Left forelimb (tissue), 1 donor: ENCODE measurements at places on chromosomes 1 and 21.

- no peak for DNase-seq
Observed at GRCh38 chr1:150683914-150684313, 13.0 kb downstream of the GOLPH3L start.

DNA sequence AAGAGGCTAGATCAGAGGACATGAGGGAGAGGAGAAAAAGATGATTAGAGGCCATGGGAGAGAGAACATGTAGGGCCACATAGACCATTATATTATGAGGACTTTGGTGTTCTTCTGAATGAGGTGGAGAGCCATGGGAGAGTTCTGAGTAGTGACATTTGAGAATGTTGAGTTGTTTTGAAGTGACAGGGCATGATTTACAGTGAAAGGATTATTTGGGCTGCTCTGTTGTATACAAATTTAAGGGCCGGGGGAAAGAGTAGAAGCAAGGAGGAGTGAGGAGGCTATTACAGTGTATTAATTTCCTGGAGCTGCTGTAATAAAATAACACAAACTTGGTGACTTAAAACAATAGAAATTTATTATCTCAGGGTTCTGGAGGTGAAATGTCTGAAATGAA, 102.5 kb upstream of the RGS4 start:
- DNase-seq: no peak

- DNase-seq: no peak
Observed at GRCh38 chr1:12279728-12280464, 50.1 kb downstream of the VPS13D start.

DNA sequence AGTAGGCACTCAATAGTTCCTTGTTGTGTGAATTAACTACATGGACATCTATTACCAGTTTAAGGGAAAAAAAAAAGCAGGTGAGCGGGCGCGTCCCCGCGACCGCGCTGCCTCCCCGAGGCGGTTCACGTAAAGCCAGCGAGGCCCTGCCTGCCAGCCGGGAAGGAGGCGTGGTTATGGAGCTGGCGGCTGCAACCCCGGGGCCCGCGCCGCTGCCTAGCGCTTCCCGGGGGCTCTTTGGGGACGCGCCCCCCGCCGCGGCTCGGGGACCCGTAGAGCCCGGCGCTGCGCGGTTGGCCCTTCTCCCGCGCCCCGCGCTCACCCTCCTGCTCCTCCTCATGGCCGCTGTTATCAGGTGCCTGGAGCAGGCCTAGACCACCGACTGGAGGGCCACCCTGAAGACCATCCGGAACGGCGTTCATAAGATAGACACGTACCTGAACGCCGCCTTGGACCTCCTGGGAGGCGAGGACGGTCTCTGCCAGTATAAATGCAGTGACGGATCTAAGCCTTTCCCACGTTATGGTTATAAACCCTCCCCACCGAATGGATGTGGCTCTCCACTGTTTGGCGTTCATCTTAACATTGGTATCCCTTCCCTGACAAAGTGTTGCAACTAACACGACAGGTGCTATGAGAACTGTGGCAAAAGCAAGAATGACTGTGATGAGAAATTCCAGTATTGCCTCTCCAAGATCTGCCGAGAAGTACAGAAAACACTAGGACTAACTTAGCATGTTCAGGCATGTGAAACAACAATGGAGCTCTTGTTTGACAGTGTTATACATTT, 2.6 kb upstream of the CC2D1B start:
- no peak for DNase-seq

- no peak for DNase-seq
Observed at GRCh38 chr21:39849014-39849655, 18.1 kb upstream of the PCP4 start.

DNA sequence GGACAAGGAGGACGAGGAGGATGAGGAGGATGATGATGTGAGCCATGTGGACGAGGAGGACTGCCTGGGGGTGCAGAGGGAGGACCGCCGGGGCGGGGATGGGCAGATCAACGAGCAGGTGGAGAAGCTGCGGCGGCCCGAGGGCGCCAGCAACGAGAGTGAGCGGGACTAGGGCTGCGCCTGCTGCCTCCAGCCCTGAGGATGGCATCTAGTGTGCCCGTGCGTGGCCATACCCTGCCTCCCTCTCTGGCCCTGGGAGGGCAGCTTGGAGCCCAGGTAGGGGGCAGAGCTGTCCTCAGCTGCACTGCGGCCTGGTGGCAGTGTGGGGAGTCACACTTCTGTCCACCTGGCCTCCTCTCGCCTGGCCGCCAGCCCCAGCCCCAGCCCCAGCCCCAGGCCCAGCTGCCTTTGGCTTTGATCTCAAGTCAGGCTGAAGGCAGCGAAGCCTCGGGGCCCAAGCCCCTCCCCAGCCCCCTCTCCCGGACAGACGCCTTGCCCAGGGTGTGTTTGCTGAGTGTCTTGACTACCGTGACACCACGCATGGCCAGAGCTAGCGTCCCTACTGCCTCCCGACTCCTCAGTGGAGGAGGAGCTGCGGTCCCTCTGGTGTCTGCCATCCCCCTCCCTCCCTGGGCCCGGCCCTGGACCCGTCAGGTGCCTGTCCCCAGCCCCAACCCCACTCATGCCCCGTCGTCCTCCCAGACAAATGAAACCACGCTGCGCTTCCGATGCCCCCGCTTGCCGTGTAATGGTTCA, 155.2 kb downstream of the PEX14 start:
- DNase-seq: no peak

DNA sequence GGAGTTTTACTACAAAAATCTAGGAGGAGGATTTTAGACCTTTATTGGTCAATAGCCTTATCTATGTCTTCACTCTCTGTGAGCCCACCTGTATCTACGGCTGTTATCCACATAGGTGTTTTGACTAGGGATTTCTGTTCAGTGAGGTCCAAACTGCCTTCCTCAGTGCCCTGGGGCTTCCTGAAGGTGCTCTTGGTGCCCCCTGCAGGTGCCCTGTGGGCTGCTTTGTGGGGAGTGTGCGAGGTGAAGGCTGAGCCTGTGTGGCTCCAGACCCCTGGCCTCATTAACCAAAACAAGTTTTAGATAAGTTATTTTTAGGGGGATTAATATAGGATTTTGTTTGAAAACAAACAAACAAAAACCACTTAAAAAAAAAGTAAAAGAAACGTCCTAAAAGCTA, 122.5 kb downstream of the KIF26B start:
- DNase-seq: no peak

- DNase-seq: no peak
Observed at GRCh38 chr1:220685879-220686278, 4.3 kb upstream of the C1orf115 start.

DNA sequence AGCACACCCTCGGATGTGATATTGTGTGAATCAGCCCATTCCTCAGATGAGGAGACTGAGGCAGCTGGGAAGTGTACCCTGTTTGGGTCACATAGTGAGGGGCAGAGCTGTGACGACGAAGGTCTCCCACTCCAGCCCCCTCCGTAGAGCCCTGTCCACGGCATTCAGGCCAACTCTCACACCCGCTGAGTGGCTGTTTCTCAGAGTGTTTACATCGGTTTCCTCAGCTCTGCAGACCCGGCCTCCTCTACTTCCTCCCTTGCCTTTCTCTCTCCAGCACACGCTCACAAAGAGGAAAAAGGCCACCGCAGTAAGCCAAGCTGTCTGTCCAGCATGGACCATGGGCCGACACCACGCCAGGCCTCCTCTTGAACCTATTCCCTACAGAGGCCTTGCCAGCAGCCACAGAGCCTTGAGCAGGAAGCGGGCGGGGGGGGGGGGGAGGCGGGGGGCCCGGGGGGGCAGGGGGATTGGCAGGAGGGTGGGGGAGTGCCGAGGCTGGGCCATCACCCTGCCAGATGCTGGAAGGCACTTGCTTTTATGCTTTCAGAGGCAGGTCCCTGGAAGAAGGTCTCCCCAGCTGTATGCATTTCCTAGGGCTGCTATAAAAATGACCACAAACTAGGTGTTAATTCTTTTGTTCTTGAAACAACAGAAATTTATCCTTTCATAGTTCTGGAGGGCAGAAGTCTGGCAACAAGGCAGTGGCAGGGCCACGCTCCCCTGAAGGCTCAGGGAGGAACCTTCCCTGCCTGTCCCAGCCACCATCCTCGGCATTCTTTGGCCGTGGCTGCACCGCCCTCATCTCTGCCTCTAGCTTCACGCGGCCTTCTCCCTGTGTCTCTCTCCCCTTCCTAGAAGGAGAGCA, 178.4 kb downstream of the PSMG1 start:
- peak; percentile 76 for DNase-seq

- no peak for DNase-seq
Observed at GRCh38 chr1:169727307-169727706, 6.6 kb downstream of the SELE start.

- no peak for DNase-seq
Observed at GRCh38 chr1:27928216-27928954, 6.4 kb upstream of the SMPDL3B start.

DNA sequence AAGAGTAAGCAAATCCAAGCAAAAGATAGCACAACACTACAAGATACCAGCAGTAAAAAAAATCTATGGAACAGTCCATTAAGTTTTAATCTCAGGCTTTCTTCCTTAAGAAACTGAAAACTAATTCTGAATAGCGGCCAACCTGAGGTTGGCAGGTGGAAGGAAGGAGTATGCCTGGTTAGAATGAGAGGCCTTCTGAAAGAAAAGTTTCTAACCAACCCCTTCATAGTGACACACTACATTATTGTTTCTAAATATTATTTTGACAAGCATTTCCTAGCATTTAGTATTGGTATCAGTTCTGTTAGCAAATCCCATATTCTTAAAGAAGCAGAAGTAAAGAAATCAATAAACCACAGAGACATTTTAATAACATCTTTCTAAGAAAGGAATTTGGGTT, 205.7 kb upstream of the PTBP2 start:
- no peak for DNase-seq

DNA sequence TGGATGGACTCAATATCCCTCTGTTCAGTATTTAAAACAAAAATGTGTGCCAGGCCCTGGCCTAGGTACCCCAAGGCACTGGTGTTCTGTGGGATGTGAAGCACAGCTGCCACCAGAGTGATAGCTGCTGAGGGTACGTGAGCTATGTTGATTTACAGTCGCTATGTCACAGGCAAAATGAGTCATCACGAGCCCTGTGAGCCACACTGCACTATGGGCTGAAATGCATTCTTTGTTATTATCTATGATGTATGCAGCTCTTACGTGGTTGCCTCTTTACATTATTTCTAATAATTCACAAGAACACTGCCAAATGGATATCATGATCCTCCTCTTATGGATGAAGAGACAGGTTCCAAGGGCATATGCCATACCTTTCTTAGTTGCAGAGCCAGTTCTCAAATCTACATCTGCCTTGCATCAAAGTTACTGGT, 2.1 kb downstream of the TEX38 start:
- no peak for DNase-seq

DNA sequence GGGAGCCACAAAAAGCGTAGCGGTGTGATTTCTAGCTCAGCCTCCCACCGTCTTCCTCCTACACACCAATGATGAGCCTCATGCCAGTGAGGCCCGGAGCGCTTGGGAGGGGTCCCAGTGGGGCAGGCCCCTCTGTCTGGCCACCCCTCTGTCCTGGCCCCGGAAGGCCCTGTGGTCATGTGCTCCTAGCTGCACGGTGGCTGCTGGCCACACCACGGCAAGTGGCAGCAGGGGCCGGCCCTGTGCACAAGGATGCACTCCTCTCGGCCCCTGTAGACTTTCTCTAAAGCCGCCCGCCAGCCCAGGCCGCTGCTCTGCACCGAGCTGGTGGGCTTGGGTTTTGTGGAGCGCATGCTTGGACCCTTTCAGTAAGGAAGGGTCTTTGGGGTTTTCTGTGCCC, 53.6 kb downstream of the KCNAB2 start:
- no peak for DNase-seq
